ENCODE measurements at places on chromosomes 5 and 9.

GRCh38 chr5:80248378-80248777 lies 7.5 kb downstream of the SERINC5 start:
- no peak for DNase-seq

GRCh38 chr5:79785983-79786382 lies 96.3 kb downstream of the CMYA5 start:
- DNase-seq = no peak

DNA sequence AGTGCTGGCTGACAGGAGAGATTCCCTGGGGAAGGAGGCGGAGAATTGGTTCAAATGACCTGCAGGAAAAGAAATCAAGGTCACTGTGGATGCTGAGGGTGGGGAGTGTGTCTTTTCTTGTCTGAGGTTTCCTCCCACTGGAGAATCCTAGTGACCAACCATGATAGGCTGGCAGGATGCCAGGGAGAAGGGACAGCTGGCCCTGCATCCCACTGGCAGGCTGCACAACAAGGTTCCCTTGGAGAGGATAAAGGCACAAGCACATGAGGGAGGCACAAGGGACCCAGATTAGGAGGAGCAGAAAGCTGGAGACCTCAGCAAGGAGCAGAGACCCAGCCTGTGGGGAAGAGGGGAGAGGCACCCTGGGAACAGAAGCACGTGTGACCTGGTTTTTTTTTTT lies 11.4 kb upstream of the ZDHHC12 start:
- no peak for DNase-seq

DNA sequence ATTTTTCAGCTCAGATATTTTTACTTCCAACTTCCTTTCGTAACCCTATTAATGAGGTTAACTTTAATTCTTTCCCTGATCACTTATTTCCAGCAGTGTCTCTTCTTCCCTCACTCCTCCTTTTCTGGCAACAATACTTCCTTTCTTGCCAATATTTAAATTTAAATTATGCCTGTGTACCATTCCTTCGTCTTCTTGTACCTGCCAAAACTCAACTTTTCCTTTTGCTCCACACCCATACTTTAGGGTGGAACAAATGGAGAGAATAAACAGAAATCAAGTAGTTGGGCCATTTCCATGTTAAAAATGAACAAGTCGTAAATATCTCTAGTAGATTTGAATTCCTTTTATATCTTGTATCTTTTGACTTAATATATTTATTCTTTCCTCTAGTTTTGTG lies 66.0 kb downstream of the FER start:
- no peak for DNase-seq

DNA sequence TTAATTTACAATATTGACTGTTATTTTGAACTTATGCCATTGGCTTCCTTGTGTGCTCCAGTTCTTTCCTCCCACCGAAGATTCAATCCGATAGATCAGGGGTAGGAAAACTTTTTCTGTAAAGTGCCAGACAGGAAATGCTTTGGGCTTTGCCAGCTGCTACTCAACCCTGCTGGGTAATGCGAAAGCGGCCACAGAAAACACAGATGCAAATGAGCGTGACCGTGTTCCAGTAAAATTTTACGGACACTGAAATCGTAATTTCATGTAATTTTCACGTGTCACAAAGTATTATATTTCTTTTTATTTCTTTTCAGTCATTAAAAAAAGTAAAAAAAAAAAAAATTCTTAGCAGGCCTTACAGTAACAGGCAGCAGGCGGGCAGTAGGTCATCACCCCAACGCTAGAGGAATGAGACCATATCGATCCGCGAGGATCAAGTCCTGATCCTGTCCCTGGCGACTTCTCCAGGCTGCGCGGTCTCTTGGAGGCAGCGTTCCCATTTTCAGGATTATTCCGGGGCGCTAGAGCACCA lies 599 bp downstream of the NMRK1 start:
- DNase-seq = peak; percentile 30

- DNase-seq = no peak
These were observed 70.8 kb downstream of the STX17 start for GRCh38 chr9:99977033-99977792.

GRCh38 chr5:88683506-88684135 lies 199.4 kb downstream of the MEF2C start:
- no peak for DNase-seq

- no peak for DNase-seq
These were observed 294.5 kb upstream of the TAS2R1 start for GRCh38 chr5:9924614-9925013.

All from activated T-cell treated with anti-CD3 and anti-CD28 coated beads for 24 hours (primary cell).